ENCODE measurements at places on chromosomes 5 and 9.

DNA sequence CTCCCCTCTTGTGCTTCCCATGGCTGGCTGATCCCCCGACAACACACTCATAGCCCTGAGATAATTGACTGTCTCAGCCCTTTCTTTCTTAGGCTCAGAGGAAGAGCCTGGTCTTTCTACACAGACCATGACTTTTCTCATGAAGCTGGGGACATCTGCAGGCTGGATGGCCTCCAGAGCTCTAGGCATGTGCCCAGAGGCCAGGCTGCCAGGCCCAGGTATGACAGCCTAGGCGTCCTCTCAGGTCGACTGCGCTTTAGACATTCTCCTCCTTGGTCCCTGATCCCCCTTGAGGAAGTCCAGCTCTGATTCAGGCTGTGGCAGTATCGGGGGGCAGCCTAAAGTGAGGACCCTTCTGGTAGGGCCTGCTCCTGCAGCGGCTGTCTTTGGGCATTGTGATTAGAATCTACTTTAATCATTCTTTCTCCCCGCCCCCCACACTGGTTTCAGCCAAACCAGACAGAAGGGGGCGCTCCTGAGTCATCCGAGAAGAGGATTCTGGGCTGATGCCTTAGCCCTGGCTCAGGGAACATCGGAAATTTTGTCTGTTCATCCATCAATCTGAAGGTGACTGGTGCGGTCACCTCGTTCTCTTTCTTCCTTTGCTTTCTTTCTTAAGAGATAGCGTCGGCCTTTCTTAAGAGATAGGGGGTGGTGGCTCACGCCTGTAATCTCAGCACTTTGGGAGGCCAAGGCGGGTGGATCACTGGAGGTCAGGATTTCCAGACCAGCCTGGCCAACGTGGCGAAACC is 66.5 kb upstream of the HSPA9 start:
- peak; percentile 77 for DNase-seq

DNA sequence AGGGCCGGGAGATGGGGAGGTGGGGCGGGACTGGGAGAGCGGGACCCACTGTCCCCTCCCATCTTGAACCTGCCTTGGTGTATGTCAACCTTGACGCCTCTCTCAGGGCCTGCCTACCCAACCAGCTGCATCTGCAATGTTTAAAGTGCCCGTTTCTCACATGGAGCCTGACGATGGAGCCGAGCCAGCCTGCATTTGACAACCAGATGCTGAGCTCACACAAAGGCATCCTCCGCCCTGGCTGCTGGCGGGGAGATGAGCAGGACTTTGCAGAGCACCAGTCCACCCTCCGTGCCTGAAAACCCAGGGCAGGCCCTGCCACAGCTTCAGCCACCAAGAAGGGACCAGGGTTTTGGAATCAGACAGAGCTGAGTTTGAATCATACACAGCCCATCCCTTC is 141.1 kb upstream of the SMIM23 start:
- DNase-seq: no peak

DNA sequence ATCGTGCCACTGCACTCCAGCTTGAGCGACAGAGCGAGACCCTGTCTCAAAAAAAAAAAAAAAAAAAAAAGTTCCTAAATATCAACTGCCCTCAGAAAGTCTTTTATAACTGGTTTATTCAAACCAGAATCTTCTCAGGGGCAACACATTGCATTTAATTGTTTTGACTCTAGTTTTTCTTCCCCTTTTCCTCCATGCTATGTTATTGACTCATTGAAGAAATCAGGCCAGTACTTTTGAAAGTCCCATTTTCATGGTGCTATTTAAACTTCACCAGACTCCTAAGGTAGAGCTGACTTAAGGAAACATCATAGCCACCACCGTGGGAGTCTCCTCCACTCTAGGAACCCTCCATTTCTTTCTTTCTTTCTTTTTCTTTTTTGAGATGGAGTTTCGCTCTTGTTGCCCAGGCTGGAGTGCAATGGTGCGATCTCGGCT is 83.1 kb upstream of the IL6ST start:
- DNase-seq: no peak

GRCh38 chr9:128600099-128600498 is 47.7 kb downstream of the SPTAN1 start:
- no peak for DNase-seq

GRCh38 chr5:178287091-178287790 is 54.6 kb upstream of the PHYKPL start:
- DNase-seq: no peak

DNA sequence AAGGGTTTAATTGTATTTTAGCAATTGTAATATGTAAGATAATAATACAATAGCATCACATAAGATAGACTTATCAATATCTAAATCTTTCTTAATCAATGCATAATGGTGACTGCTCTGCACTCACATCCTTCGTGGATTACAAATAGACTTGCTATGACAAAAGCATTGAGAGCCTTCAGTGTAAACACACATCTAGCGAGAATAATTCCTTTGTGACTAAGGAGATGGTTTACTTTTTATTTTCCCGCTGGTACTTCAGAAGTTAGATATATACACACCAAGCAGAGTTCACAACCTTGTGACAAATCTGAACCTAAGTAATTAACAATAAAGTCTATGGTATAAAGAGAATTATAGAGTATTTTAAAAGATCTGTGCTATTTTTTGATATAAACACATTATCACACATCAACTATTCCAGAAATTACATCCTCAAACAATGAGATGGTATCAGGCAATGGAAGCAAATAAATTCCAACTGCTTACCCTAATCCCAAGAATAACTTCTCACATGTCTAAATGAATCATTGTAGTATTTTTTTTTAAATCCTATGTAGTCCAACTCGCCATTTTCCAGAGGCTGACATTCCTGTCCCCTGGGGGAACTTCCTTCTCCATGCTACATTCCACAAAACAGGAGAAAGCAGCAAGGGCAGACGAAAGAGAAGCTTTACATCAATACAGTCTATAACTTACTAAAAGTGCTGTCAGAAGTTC is 51.2 kb downstream of the MAPKAP1 start:
- no peak for DNase-seq

GRCh38 chr9:128540634-128541360 is 11.6 kb upstream of the SPTAN1 start:
- DNase-seq: no peak

- DNase-seq: no peak
Observed at GRCh38 chr5:137205231-137206027, 293.7 kb downstream of the SPOCK1 start.

DNA sequence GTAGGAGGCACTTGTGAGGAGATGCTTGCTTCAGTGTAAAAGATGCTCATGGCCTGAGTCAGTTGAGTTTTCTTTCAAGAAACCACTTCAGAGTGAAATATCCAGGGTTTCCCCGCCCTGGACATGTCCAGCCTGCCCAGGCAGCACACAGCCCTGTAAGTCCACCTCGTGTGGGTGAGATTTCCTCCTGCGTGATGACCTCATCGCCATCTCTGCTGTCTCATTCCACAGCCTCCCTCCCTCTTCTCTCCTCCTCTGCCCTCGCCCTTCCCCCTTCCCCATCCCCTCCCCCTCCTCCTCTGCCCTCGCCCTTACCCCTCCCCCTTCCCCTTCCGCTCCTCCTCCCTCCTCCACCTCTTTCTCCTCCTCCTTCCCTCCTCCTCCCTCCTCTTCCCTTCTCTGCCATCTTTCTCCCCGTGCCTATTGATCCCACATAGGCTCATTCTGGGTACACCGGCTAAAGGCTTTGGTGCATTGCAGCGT is 34.0 kb upstream of the NCS1 start:
- DNase-seq: no peak

GRCh38 chr9:110996436-110997220 is 41.6 kb downstream of the LPAR1 start:
- no peak for DNase-seq

DNA sequence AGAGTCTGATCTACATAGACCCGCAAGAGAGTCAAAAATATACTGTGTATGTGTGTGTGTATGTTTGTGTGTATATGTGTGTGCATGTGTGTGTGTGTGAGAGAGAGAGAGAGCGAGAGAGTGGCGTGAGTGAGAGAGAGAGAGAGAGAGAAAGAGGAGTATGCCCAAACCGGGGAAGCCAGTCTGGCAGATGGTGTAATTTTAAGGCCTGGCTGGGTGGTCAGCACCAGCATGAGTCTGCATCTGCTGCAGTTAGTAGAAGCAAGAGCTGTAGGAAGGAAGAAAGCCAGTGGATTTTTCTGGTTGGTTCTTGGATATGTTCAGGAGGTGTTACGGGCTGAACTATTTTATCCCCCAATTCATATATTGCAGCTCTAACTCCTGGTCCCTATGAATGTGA is 75.2 kb downstream of the ACTBL2 start:
- no peak for DNase-seq

DNA sequence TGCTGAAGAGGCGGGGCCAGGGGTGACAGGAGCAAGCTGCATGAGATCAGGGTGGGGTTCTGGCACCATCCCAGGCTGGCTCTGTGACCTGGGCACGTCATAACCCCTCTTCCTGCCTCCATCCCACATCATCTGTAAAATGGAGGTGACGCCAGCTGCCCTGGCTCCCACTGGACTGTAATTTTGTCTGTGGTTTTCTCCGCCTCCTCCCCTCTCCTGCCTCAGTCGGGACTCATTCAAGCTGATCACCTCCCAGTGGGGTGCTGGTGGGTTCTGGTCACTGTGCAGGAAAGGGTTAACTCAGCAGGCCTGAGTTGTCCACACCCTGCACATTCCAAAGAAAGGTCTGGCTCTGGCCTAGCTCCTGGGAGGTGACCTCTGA is 128.2 kb downstream of the RXRA start:
- no peak for DNase-seq

DNA sequence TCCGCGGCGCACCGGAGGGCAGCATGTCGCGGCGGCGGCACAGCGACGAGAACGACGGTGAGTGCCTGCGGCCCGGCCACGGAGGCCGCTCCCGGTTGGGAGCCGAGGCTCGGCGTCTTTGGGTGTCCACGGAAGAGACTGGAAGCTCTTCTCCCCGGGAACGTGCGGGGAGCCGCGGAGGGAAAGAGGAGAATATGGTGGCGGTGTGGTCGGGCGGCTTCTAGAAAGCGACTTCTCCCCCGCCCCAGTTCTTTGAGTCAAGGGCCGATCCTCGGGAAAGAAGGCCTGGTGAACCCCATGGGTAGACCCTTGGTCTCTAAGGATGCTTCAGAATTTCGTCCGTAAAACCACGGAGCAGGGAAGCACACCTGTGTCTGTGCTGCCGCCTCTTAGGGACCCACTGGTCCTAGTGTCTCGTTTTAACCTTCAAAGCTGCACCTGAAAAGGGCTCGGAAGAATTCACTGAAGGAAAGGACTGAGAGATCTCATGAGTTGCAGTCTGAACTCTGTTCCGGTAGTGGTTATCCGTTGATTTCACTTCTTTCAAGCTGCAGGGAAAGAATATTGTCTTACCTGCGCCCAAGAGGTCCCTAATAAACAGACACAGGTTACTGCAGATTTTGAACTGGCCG is 354 bp downstream of the NCBP1 start:
- DNase-seq: no peak

GRCh38 chr9:7125231-7125630 is 367.5 kb downstream of the KDM4C start:
- no peak for DNase-seq

DNA sequence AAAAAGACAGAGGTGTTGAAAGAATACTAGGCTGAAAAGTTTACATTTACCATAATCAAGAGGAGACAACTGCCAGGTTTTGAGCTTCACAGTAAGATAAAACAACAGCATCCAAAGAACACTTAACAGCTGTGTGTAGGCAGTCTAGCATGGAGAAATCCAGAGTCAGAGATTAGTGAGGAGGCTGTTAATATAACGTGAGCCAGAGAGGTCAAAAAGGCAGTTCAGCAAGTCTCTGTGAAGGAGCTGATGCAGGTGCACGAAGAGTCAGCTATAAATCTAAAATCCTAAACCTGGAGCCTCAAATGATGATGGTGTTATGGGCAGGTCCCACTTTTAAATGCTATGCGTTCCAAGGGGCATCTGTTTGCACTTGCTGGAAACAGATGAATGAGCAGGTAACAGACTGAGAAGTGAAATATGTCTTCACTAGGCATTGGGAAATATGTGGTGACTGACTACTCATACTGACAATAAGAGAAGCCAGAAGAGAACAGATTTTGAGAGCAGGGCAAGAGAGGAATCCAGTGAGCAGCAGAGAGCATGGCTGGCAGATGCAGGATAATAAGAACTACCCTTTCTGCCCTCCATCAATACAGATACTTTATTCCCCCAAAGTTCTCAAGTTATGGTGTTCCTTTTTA is 8.7 kb downstream of the APTX start:
- DNase-seq: no peak

DNA sequence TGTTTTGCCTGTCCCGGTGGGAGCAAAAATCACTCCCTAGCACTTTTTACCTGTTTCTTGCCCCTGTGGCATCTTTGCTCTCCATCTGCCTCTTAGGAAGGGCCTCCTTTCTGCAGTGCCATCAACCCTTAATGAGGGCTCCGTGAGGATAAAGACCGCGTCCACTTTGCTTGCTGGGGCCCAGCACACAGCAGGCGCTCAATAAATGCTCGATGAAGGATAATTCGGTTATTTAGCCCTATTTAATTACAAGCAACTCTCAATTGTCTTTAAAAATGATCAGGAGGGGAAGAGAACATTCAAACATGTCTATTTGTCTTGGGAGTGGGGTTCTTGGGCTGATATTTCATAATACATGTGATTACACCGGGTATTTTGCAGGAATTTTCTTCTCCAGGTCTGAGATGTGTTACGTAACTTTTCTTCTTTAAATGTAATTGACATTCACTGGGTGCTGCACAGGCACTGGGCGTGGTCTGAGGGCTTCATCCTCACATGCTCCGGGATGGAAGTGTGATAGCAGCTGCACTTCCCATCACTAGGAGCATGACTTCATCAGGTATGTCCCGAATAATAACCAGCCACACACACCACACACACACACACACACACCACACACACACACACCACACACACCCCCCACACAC is 19.8 kb upstream of the NTNG2 start:
- DNase-seq: no peak

DNA sequence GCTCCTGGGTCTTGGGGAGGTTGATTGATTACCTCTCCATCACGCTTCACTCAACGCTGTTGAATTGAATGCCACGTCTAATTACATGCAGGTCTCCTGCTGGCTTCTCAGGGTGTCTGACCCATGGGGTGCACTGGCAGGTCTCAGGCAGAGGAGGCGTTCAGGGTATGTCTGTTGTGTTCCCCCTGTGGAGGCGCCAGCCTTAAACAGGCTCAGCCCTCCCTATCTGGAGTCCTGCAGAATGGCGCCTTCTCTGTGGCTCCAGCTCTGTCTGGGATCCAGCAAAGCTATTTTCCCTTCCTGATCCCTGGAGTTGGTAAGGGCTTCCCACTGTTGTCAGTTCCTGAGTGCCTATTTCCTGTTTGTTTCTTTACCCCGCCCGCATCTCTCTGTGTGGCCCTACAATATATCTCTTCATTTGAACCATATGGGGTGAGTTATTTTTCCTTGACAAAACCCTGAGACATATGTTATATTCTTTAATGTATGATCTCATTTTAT is 150.0 kb downstream of the NTRK2 start:
- no peak for DNase-seq

GRCh38 chr9:4667681-4668080 is 1.4 kb upstream of the SPATA6L start:
- DNase-seq: no peak

- no peak for DNase-seq
Observed at GRCh38 chr9:3281399-3281798, 244.4 kb downstream of the RFX3 start.

All from stimulated activated CD4-positive, alpha-beta T cell treated with anti-CD3 and anti-CD28 coated beads, Interleukin-4, amount 100 ng/mL, for 1 hour (primary cell).